ENCODE measurements at places on chromosomes 6 and 20.

DNA sequence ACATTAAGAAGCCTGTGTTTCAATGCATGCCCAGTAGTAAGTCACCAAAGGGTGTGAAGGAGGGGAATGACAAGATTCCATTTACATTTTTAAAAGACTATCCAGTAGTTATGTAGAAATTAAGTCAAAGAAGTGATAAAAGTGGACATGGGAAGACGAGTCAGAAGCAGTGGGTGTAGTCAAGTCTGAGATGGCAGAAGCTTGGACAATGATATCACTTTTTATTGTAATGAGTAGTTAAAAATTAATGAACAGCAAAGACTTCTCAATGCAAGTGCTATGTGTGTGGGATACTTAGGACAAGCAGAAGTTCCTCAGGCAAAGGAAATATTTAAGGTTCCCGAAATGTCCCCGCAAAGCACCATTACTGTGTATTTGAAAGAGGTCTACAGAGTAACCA lies 156.0 kb downstream of the DST start:
- DNase-seq = no peak

DNA sequence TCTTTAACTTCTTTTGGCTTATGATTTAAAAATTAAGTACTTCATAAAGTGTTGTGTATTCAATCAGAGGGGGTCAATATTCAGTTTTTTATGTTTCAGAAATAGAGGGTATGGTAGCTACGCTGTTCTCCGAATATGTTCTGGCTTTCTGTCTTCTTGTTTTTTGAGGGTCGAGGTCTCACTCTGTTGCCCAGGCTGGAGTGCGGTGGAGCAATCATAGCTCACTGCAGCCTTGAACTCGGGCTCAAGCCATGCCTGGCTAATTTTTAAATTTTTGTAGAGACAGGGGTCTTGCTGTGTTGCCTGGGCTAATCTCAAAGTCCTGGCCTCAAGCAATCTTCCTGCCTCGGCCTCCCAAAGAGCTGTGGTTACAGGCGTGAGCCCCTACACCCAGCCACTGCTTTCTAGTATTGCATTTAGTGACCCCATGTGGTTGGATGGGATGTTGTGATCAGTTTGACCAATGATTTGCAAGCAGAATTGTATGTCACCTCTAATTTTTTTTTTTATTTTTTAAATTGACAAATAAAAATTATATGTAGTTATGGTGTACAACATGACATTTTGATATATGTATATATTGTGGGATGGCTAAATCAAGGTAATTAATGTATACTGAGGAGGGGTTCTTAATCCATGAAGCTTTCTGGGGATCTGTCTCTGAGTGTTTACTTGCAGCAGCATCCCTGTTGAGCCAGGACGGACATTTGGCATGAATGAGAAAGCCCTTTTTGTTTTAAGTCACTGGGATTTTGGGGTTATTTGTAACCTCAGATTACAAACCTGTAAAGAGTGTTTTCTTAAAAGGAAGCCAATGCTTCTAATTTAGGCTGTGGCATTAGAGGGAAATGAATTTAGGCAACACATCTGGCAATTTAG lies 38.5 kb upstream of the DEK start:
- no peak for DNase-seq

DNA sequence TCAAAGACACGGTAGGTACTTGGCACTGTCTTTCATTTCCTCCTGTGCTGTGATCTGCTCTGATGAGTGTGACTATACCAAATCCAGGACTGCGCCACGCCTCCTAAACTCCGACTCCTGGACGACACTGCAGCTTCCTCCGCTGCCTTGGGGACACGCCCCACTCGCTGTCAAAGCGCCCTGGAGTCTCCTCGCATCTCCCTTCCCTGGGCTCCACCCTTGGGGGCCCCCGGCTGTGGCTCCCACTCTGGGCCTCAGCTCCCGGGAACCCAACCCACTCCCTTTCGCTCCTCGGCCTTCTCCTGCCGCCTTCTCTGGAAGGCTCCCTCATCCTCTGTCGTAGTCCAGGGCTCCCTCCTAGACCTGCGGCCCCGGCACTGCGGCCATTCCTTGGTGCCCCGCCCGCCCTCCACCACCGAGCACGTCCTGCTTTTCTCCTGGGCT lies 61.2 kb downstream of the RSPH3 start:
- DNase-seq = no peak

DNA sequence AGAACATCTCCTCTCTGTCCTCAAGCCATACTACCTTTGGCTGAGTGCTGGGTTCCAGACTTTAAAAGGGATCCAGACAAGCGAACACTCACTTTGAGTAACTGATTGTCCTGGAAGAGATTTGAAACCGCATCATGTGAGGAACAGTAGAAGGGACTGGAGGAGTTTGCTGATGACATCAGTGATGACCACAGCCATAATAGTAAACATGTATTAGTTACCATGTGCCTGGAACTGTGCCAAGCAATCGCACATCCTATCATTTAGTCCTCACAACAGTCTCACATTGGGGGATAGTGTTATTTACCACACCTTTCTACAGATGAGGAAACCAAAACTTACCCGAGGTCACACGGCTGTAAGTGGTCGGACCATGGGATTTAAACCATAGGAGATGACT lies 39.8 kb downstream of the ARMC2 start:
- DNase-seq = no peak
